ENCODE measurements at places on chromosomes 12 and 14. TPM values are rescaled to one million over a fixed set of nuclear protein-coding genes. Genes with fewer than 3 reads are reported as not detected.

GRIN2B gene
- total RNA-seq, result not detected

MUCL1 gene
- total RNA-seq, result not detected

LRRC43 gene
- total RNA-seq, result 1.6 TPM

TROAP gene
- total RNA-seq, result not detected

GLIPR1L1 gene
- not detected for total RNA-seq

PKP2 gene
- 415 TPM for total RNA-seq

CCDC88C gene
- total RNA-seq, result 4.9 TPM

RPL10L gene
- total RNA-seq, result not detected

RND1 gene
- 1.0 TPM for total RNA-seq

VAMP1 gene
- 1.4 TPM for total RNA-seq

SRSF9 gene
- total RNA-seq, result 25.4 TPM

MAPK1IP1L gene
- 79.2 TPM for total RNA-seq

IL31 gene
- not detected for total RNA-seq

CAMKK2 gene
- total RNA-seq, result 17.0 TPM

SRRM4 gene
- 0.29 TPM for total RNA-seq

KRT73 gene
- total RNA-seq, result not detected

TDRD9 gene
- total RNA-seq, result 2.8 TPM

SYT1 gene
- not detected for total RNA-seq

ADCK1 gene
- total RNA-seq, result 7.0 TPM

FITM1 gene
- 170 TPM for total RNA-seq

CCDC175 gene
- not detected for total RNA-seq

SLC11A2 gene
- 23.8 TPM for total RNA-seq

CLEC14A gene
- total RNA-seq, result 26.6 TPM

HRK gene
- 0.38 TPM for total RNA-seq

ISM2 gene
- not detected for total RNA-seq

RASSF8 gene
- 28.3 TPM for total RNA-seq
